ENCODE measurements at places on chromosomes 5 and 9. TPM values are rescaled to one million over a fixed set of nuclear protein-coding genes. Genes with fewer than 3 reads are reported as not detected.

The SHC3 gene
- 29.8 TPM for total RNA-seq

The LEAP2 gene
- 1.8 TPM for total RNA-seq

The TLX3 gene
- 0.50 TPM for total RNA-seq

The HRCT1 gene
- total RNA-seq, result 1.6 TPM

The ADGRD2 gene
- total RNA-seq, result 4.3 TPM

The AK8 gene
- total RNA-seq, result 5.3 TPM

The SLC27A6 gene
- total RNA-seq, result 5.6 TPM

The SLIT3 gene
- total RNA-seq, result 18.1 TPM

The SLC36A3 gene
- total RNA-seq, result not detected

The SLC6A18 gene
- total RNA-seq, result not detected

The PCDHB11 gene
- total RNA-seq, result 9.7 TPM

The PHF24 gene
- total RNA-seq, result 7.7 TPM

The FOXD4 gene
- 0.66 TPM for total RNA-seq

The ANKRD18A gene
- 4.6 TPM for total RNA-seq

The TTC39B gene
- total RNA-seq, result 25.2 TPM

The ARHGEF28 gene
- total RNA-seq, result 13.6 TPM

The HAPLN1 gene
- total RNA-seq, result 5.0 TPM

The NTNG2 gene
- total RNA-seq, result 23.0 TPM

The NR2F1-AS1 gene
- 50.9 TPM for total RNA-seq

The FOXD4L6 gene
- total RNA-seq, result not detected

The TMEM252 gene
- not detected for total RNA-seq

All from spinal cord (tissue), 10 donors.